ENCODE measurements at places on chromosomes 16 and 17.
A peak's percentile ranks its signal among the peaks of the same experiment; 100 is the strongest.

- DNase-seq: peak; percentile 22
Measured at GRCh38 chr17:16516594-16517051, 24.6 kb upstream of the LRRC75A start.

DNA sequence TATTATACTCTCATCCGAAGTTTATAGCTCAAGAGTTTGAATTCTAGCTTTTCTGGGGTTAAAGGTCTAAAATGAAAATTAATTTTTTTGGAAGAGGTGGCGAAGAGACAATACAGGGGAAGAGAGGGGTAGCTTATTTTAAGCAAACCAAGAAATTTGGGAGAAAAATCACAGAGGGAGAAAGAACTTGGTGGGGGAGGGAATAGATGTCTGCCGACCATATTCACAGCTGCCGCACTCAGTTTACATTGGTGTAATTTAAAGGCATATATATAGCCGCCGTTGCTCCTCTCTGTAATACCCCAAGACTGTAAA lies 6.5 kb upstream of the ZFHX3 start:
- DNase-seq: no peak

DNA sequence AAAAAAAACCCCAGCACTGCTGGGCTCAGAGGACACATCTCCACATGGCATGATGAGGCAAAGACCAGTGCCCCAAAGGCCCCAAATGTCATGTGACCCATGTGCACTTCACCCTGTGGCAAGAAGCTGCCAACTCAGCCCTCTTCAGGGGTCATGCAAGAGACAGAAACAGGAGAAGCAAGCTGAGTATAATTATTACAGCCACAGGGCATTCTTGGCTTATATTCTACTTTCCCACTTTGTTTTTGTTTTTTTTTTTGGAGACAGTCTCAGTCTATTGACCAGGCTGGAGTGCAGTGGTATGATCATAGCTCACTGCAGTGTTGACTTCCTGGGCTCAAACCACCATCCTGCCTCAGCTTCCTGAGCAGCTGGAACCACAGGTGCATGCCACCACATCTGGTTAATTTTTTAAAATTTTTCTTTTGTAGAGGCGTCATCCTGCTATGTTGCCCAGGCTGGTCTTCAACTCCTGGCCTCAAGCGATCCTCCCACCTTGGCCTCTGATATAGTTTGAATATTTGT lies 32.7 kb upstream of the LITAF start:
- no peak for DNase-seq

- DNase-seq: no peak
Measured at GRCh38 chr16:83920894-83921491, 22.1 kb downstream of the MLYCD start.

GRCh38 chr16:54097774-54098173 lies 188.8 kb downstream of the IRX3 start:
- DNase-seq: no peak

GRCh38 chr17:67369676-67370075 lies 3.3 kb upstream of the PSMD12 start:
- DNase-seq: no peak

GRCh38 chr17:67390646-67391361 lies 13.7 kb downstream of the PITPNC1 start:
- peak; percentile 21 for DNase-seq

DNA sequence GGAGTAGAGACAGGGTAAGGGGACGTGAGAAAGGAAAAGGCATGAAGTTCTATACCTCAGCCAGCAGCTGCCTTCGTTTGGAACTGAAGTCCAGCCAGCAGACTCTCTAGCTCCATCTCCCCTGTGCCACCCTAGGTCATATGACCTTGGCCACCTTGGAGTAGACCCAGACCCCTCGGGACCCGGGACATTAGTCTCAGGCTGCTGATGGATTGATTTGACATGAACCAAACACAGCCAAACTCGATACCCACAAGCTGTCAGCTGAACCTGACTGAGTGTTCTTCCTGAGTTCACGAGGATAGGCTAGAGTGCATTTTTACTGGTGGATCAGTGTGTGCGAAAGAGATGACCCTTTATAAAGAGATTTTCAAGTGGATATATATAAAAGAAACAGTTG lies 68.5 kb downstream of the YPEL2 start:
- DNase-seq: no peak

DNA sequence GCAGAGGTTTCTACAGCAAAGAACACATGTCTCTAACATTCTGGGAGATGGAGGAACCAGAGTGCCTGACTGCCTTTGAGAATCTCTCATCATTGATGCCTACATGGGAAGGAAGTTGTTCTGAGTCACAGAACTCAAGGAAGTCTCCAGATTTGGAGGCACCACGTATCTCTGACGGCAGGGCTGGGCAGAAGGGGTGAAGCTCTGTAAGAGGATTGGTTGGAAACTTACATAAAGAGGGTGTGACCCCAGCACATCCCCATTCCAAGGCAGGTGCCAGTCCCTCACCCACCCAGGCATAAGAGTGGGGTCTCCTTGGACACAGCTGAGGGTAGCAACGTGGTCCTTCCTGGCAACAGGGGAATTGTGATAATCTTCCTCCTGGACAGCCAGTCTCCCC lies 17.4 kb downstream of the TNFRSF13B start:
- no peak for DNase-seq

- DNase-seq: no peak
Measured at GRCh38 chr17:70271672-70272071, 102.3 kb downstream of the KCNJ2 start.

DNA sequence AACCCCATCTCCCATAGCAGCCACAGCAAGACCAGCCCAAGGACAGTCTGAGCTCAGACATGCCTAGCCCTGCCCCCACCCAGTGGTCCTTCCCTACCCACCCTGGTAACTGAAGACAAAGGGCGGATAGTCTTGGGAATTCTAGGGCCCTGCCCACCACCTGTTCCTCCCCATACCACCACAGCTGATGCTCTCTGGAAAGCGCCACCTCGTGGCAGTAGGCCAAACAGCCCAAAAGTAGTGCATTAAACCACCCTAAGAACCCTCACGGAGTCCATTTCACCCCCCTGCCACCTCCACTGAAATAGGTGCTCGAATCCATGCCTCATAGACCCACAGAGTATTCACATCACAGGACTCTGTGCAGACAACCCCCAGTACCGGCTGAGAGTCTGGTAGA lies 1021.4 kb downstream of the CDH8 start:
- no peak for DNase-seq

DNA sequence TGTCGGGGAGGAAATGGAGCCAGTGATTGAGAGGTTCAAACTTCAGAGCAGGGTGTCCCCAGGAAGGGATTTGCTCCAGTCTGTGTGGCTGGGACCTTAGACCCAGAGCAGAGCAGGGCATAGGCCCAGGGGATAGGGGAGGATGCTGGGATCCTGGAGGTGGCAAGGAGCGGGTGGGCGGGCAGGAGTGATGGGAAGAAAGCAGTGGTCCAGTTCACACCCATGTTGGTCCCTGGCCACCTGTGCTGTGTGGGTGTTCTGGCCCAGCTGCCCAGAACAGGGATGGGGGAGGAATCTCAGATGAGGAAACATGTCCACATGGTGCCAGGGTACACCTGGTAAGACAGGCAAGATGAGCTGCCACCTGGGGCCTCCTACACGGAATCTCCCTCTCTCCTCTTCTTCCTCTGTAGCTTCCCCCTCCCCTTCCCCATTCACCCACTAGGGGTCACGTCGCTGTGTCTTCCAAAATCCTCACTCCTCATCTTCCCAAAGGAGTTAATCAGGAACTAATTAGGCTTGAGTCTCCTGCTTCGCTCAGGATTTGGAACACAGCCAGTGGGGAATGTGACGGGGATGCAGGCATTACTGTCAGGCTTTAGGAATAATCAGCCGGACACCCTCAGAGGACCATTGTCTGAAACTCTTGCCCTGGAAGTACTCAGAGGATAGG lies 2.3 kb downstream of the BEAN1 start:
- no peak for DNase-seq

DNA sequence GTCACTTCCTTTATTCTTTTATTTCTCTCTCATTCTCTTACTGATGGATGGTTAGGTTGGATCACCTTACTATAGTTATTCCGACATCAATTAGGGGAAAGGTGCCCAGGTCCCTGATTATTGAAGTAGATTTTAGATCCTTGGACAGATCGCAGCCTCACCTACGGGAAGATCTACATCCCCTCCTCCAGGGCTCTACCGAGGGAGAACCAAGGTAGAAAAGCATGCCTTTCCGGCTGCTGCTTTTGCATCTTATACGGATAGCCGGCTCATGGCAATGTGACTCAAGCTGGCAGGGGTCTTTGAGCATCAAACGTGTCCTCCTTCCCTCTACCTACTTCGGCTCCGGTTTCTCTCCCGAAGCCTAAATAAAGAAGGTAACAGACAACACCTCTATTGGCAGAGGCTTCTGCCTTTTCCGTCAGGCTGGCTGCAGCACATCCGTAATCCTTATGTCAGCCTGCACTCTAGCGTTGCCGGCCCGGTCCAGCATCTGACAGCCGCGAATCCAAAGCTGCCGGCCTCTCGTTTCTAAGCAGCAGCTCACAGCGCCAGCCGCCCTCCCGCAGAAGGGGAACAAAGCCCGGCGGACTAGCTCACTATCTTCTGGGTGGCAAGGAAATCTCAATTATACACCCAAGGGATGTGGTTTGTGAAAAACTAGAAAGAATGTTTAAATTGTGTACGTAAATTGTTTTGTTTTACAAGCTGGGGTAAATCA lies 46.9 kb downstream of the IRX6 start:
- peak; percentile 77 for DNase-seq

DNA sequence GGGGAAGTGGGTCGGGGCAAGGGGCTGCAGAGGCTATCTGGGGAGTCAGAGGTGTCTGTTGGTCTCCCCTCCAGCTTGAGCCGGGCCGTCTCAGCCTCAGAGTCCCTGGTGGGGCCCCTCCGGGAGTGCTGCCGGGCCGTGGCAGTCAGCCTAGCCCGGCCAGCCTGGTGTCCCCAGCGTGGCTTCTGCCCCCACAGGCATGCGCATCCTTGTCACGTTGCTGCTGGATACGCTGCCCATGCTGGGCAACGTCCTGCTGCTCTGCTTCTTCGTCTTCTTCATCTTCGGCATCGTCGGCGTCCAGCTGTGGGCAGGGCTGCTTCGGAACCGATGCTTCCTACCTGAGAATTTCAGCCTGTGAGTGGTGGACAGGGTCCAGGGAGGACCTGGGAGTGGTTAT lies 11.2 kb downstream of the CACNA1G start:
- DNase-seq: no peak

- no peak for DNase-seq
Measured at GRCh38 chr16:74718140-74718539, 17.5 kb upstream of the MLKL start.

- no peak for DNase-seq
Measured at GRCh38 chr16:54118846-54119245, 167.7 kb downstream of the IRX3 start.

DNA sequence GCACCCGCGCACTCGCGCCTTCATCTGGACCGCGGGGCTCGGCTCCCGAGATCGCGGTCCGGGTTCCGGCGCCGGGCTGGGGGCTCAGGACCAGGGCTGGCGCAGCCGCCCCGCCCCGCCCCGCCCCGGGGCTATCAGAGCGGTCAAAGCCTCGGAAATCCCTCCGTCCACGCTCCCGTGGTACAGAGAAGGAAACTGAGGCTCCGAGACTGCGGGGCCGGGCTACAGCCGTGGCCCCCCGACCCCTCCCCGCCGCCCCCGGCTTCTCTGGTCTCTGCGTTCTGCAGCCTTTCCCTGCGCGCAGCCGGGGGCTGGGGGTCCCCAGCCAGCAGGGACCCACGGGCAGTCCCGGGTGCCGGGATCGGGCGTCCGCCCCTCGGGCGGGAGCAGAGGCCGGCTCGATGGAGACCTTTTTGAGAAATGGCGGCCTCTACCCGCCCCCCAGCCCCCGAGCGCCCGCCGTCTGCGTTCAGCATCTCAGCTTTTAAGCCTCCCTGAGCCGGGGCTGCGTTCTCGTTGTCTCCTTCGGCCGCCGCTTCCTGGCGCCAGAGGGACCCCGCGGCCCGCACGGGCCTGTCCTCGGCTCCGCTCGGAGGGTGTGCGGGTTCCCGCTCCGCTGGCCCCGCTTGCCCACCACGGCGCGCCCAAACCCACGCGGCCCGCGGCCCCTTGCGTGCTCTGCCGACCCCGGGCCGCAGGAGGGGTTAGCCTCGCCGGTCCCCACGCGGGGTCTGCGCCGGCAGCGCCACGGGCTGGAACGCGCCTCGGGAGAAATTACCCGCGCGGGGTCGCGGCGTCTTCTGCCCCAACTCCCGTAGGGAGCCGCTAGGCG lies 1.5 kb upstream of the NPTX1 start:
- peak; percentile 62 for DNase-seq

GRCh38 chr16:86883583-86884389 lies 305.4 kb downstream of the FOXL1 start:
- no peak for DNase-seq

DNA sequence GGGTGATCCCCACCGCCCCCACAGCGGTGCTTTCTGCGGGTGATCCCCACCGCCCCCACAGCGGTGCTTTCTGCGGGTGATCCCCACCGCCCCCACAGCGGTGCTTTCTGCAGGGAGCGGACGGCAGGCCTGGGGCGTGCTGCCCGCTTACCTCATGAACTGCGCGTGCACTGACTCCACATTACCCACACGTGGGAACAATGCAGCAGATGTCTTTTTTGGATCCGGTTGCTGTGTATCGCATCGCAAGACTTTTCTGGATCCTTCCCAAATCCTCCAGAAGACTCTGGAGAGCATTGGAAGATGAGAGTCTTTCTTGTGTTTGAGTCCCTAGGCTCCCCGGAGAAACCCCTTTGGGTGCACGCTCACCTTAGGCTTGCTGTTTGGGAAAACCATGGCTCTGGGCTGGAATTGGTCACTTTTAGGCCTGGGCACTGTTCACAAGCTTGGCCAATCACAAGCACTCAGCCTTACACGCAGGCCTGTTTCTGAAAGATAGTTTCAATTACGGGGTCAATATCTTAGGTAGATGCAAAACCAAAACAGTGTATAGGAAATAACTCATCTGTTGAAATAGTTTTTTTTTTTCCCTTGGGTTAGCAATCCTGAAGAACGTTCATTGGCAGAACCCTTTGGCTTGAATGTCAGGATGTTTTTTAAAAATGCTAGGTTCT lies 201.8 kb downstream of the RPTOR start:
- no peak for DNase-seq

DNA sequence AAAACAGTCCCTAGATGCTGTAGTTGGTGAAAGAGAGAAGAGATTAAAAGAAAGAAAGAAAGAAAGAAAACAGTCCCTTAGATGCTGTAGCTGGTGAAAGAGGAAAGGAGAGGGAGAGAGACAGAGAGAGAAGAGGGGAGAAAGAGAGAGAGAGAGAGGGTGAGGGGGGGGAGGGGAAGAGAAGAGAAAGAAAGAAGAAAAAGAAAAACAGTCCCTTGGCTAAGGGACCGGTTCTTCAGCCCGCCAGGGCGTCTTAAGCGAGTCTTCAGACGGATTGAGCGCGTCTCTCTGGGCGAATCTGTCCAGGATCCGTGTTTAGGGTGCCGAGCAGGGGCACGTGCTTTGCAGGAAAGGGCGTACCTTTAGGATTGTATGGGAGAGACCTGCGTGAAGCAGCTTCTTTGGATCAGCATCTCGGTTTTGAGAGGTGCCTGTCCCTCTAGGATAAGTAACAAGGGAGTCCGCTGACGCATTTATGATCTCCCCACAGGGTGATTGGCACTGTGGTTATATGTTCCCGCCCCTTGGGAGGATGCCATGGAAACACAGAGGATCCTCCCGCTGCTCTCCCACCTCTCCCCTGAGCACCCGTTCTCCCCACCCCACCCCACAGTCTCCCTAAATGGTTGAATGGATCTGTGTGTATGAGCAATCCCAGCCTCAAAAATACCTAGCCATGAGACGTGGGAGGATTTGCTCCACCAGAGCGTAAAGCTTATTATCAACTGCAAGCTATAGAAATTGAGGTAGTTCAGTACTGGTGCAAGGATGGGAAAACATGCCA lies 16.7 kb downstream of the GNGT2 start:
- peak; percentile 87 for DNase-seq

Data from cerebellar cortex (tissue), 1 donor.